ENCODE measurements at places on chromosomes 16 and 17.

DNA sequence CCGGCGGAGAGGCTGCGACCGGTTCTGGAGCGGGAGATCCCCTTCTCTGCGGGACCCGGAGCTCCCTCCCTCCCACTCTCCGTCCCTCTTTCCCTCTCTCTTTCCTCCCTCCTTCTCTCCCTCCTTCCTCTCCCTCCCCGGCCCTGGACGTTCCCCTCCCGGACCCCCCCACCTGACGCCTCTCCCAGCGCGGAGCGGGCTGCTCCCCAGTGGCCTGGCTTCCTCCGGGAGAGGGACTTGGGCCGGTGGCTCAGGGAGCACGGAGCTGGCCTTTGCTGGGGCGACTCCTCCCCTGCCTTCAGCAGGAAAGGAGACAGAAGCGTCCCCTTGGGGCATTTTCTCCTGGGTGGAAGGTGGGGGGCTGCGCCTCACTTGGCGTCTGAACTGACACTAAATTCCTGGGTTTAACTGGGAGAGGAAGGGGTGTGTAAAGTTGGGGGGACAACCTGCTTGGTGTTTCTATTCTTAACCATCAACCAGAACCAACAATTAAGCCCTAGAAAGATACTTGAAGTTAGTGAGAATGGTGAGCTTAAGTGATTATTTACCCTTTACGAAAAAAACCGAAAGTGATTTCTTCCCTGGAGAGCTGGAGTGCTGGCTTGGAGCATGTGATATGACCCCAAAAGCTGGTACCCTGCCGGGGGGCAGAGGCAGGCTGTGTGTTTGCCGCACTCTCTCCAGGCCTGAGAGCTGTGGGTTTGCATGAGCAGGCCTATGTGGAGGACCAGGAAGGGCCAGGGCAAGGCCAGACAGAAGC, 775 bp downstream of the SPIRE2 start:
- DNase-seq = no peak

- DNase-seq = no peak
These were observed 5.7 kb upstream of the MPRIP start for GRCh38 chr17:17036524-17036998.

DNA sequence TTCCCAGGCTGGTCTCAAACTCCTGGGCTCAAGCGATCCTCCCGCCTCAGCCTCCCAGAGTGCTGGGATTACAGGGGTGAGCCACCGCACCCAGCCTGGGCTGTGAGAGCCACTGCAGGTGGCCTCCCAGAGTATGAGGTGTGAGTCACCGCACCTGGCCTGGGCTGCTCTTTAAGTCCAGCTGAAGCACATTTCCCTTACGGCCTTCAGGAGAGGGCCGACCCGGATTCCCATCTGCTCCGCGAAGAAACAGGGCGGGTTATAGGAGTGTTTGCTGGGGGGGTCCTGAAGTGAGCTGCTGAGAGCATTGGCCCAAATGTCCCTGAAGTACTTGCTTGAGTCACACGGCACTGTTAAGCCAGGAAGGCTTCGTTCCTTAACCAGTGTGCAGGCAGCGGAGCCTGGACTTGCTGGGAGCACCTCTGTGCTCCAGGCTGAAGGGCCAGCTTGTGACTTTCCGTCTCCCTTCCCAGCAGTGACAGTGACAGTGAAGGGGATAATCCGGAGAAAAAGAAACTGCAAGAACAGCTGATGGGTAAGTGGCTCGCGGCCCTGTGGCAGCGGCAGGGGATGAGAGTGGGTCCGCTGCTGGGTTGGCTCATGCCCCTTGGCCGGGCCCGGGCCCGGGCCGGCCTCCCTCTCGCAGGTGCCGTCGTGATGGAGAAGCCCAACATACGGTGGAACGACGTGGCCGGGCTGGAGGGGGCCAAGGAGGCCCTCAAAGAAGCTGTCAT, 7.2 kb downstream of the VPS4A start:
- DNase-seq = no peak

- DNase-seq = no peak
These were observed 9.3 kb downstream of the ZACN start for GRCh38 chr17:76088041-76088867.

- no peak for DNase-seq
These were observed 197.8 kb upstream of the CHMP6 start for GRCh38 chr17:80793851-80794267.

DNA sequence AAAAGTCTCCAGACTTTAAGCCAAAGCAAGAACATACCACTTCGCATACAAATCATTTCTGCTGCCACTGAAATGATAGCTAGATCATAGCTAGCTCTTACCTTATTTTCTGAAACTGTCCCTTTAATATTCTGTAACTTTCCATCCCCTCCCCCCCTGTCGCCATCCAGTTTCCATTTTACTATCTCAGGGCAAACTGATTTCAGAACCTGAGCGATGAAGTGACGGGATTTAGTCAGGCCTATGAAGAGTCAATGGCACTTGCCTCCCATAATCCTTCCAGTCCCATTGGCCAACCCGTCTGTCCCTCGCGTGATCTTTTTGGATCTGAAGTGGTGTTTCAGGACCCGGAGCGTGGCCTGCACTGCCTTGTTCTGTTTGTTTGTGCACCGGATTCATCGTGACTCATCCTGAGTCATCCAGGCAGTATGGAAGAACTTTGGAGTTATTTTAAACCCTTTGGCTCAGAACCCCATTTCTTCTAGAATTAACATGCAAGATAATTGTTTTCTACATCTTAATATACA, 199.8 kb upstream of the CHMP6 start:
- peak; percentile 55 for DNase-seq

DNA sequence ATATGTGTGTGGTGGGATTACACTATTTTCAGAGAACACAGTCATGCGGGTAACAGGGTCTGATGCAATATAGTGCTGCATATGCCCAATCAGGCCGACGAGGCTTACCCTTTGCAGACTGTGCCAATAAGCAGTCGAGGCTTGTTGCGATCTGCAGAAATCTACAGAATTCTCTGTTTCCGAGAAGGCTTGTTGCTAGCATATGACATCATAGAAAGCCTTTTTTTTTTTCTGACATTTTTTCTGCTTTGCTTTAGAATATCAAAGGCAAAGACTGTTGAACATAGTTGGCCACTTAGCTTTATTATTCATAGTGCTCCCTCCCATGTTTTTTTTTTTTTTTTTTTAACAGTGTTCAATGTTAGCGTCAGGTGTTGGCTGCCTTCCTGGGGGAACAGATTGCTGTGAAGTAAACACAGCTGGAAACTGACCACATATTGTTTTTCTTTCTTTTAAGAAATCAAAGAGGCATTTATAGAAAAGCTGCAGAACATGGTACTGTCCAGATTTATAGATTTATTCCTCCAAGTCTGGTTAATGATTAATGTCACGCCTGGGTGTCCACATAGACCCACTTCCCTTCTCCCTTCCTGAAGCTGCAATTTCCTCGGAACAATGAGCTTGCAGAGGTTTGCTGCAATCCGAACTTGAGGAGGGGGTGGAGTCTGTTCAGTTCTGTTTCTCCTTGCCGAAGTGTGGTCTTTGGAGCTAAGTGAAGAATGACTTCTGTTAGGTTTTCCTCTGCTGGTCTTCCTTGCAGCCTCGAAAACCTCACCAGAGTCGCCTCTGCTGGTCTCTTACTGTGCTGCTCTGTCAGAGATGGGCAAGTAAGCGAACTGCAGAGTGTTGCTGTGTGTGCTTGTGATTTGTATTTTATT, 87.3 kb downstream of the MAP2K6 start:
- DNase-seq = peak; percentile 49

- peak; percentile 49 for DNase-seq
These were observed 12.7 kb downstream of the TMEM11 start for GRCh38 chr17:21201298-21201595.

- DNase-seq = no peak
These were observed 183.5 kb downstream of the PHKB start for GRCh38 chr16:47644661-47645060.

GRCh38 chr17:46821482-46822387, 3.2 kb upstream of the WNT3 start:
- DNase-seq = no peak

GRCh38 chr17:4179071-4179470, 36.1 kb downstream of the CYB5D2 start:
- DNase-seq = no peak

DNA sequence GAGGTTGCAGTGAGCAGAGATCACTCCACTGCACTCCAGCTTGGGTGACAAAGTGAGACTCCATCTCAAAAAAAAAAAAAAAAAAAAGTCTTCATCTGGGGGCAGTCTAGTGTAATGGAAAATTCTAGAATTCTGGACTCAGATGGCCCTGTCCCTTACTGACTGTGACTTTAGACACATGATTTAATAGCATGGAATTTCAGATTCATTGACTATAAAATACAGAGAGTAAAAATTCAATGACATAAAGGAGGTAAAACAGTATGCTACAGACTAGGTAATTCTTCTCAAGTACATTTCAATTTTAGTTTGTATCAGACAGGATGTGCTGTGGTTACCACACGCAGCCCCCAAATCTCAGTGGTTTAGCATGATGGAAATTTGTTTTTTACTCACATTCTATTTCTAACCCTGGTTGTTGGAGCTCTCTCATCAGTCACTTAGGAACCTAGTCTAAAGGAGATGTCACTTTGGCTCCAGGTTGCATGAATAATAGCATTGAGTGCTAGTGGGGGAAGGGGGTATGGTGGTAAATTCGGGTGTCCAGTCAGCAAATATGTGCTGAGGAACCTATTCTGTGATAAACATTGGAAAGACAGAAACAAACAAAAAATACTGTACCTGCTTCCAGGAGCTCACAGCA, 444.0 kb downstream of the XYLT1 start:
- DNase-seq = no peak

DNA sequence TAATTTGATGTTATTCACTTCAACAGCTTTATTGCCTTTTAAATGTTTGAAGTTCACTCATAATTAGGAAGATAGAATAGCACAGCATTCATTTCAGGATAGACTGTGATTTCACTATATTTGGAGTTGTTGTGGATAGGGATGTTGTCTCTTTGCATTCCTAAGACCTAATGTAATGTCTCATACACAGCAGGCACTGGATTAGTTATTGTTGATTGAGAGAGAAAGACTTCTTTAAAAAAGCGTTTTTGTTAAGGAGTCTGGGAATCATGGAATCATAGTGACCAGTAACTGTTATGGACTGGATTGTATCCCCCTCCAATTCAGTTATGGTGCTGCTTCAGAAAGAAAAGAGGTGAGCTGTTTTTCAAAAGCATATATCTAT, 122.0 kb downstream of the USP22 start:
- no peak for DNase-seq

- peak; percentile 76 for DNase-seq
These were observed 12.3 kb downstream of the GLIS2 start for GRCh38 chr16:4328046-4328781.

DNA sequence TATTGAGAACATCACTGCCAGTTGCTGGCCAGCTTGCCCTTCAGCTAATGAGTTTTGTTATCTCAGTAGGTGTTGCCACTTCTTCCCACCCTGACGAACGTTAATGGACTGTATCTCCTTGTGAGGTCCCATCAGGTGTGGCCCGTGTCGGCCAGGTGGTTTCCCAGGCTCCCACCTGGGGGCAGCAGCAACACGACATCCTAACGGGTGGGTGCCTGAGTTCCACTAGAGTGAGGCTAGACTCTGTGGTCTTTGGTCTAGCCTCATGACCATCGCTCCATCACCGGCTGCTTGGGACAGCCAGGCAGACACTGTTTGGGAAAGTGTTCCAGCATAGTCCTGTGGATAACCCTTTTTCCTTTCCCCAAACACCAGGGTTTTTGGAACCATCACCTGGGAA, 45.6 kb upstream of the LCMT1 start:
- DNase-seq = no peak

- DNase-seq = no peak
These were observed 22.3 kb downstream of the AOC3 start for GRCh38 chr17:42873315-42873714.

DNA sequence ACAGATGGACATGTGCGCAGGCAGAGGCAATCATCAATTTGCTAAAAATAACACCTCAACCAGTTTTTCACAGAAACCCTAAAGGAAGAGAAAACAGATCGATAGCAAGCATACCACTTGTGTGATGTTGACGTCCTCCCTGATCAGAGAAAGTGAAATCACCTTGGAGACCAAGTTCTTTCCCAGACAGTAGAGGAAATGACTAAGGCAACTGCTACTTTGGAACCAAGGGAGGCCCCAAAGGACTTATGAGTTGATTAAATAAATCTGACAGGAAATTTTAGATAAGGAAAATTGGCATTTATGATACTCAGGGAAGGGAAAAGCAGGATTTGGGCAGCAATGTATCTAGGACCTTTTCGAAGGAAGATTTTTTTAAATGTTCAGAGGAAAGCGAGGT, 267.1 kb upstream of the ASIC2 start:
- no peak for DNase-seq

DNA sequence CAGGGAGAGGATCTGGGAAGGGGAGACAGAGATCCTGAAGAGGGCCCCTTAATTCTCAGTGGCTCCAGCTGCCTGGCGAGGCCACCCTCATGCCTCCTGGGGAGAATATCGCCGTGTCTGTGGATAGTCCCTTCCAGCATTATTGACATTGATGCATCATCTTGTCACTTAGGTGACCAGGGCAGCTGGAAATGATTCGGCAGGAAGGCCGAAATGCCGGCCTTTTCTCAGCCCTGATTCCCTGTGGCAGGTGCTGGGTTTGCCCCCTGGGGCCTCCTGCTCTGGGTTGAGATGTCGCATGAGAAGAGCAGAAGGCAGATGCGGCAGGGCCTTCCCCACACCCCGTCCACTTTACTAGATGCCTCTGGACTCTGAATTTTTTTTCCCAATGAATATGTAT, 89.5 kb downstream of the RAP1GAP2 start:
- no peak for DNase-seq

GRCh38 chr17:76263896-76264295, 1.3 kb upstream of the UBALD2 start:
- peak; percentile 16 for DNase-seq

- no peak for DNase-seq
These were observed 27.9 kb upstream of the JPT2 start for GRCh38 chr16:1650131-1650530.

- DNase-seq = no peak
These were observed 3.4 kb downstream of the PLEKHH3 start for GRCh38 chr17:42673266-42673884.

DNA sequence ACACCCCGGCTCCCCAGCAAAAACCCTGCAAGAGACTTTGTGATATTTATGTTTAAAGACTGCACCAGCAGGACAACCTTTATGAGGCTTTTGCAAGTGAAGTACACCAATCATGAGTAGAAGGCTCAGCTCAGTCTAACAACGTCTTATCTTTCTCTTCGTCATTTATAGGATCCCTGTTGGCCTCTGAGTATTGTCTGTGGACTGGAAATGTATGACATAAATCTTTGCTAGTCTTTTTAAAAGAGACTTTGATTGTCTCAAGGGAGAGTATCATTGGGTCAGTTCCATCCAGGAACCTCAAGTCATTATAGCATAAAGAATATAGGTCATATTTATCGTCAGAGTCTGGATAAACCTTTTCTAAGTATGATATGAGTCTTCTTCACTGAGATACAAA, 505.0 kb upstream of the SOX9 start:
- DNase-seq = no peak

GRCh38 chr17:73550556-73550955, 93.7 kb downstream of the SDK2 start:
- no peak for DNase-seq

- peak; percentile 47 for DNase-seq
These were observed 9.2 kb downstream of the C1QTNF1 start for GRCh38 chr17:79033046-79033616.

- no peak for DNase-seq
These were observed 7.7 kb upstream of the GINS3 start for GRCh38 chr16:58384437-58385055.

GRCh38 chr16:72985995-72986394, 61.9 kb downstream of the ZFHX3 start:
- DNase-seq = no peak

GRCh38 chr17:76683921-76684745, 26.6 kb downstream of the MXRA7 start:
- no peak for DNase-seq

- DNase-seq = no peak
These were observed 3.1 kb upstream of the KRTAP3-2 start for GRCh38 chr17:41002814-41003213.

Data from breast epithelium (tissue), 4 donors.